Upper lobe of right lung (tissue), 1 donor: ENCODE measurements at places on chromosomes 5 and 9.

DNA sequence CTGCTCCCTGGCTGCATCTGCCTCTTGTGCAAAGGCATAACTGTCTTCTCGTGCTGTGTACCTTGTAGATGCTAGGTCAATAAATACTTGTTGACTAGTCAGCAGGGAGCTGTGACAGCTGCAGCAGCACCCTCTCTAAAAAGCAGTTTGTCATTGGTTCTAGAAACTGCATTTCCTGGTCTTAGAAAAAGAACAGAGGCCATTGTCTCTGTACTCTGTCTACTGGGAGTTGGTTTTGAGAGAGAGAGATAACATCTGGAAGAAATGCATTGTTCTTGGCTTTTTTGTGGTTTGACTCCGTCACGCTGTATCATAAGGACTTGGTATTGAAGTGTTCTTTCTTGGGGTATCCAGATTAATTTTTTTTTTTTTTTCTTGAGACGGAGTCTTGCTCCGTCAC, 32.3 kb downstream of the SH3GLB2 start:
- peak; percentile 6 for DNase-seq
- H3K27ac ChIP-seq, result no peak overlapping the region
- H3K27me3 ChIP-seq, result no peaks in the 10 kb centered on the region
- no peaks in the 10 kb centered on the region for H3K4me1 ChIP-seq
- H3K36me3 ChIP-seq, result peaks cover 96% of the 10 kb centered on the region

GRCh38 chr9:38436708-38437107, 12.5 kb upstream of the IGFBPL1 start:
- H3K4me1 ChIP-seq, result no peaks in the 10 kb centered on the region
- DNase-seq, result no peak
- no peak overlapping the region for H3K4me3 ChIP-seq
- no peak overlapping the region for H3K27ac ChIP-seq

- DNase-seq, result no peak
- H3K27ac ChIP-seq, result no peak overlapping the region
- no peak overlapping the region for H3K4me3 ChIP-seq
- H3K4me1 ChIP-seq, result no peaks in the 10 kb centered on the region
- H3K36me3 ChIP-seq, result no peaks in the 10 kb centered on the region
Measured at GRCh38 chr5:28234356-28234968, 1196.1 kb upstream of the CDH9 start.

- H3K4me1 ChIP-seq, result no peaks in the 10 kb centered on the region
- no peak for DNase-seq
- no peaks in the 10 kb centered on the region for H3K27me3 ChIP-seq
- no peak overlapping the region for H3K4me3 ChIP-seq
- H3K36me3 ChIP-seq, result no peaks in the 10 kb centered on the region
- H3K27ac ChIP-seq, result no peak overlapping the region
Measured at GRCh38 chr9:18618862-18619261, 144.9 kb downstream of the ADAMTSL1 start.

DNA sequence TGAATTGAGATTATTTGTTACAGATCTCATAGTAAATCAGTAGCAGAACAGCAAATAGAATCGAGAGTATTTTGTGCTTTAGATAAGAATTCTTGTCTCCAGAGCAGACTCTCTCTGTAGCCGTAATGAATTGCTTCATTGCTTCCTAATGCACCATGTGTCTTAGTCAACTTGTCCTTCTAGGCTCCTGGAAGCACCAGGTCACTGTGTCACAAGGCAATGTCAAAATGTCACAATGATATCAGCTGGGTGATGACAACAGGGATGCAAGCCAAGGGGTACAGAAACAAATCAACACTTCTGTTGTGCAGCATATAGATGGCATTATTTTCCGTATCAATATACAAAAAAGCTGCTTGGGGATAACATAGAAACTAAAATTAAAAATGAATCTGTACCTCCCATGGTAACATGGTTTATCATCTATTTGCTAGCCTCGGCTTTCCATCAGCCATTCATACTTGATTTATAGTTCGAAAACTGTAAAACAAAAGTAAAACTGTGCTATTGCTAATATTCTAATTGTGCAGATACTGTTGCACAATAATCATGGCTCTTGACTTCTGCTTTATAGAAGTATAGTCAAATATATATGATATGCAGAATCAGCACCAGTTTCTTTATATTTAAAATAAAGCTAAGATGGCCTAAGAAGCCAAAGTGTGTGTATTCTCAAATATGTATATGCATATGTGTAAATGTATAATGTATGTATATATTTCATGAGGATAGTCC, 435.9 kb upstream of the TLE4 start:
- H3K27ac ChIP-seq, result no peak overlapping the region
- no peaks in the 10 kb centered on the region for H3K27me3 ChIP-seq
- no peak for DNase-seq
- H3K36me3 ChIP-seq, result no peaks in the 10 kb centered on the region
- H3K4me3 ChIP-seq, result no peak overlapping the region

DNA sequence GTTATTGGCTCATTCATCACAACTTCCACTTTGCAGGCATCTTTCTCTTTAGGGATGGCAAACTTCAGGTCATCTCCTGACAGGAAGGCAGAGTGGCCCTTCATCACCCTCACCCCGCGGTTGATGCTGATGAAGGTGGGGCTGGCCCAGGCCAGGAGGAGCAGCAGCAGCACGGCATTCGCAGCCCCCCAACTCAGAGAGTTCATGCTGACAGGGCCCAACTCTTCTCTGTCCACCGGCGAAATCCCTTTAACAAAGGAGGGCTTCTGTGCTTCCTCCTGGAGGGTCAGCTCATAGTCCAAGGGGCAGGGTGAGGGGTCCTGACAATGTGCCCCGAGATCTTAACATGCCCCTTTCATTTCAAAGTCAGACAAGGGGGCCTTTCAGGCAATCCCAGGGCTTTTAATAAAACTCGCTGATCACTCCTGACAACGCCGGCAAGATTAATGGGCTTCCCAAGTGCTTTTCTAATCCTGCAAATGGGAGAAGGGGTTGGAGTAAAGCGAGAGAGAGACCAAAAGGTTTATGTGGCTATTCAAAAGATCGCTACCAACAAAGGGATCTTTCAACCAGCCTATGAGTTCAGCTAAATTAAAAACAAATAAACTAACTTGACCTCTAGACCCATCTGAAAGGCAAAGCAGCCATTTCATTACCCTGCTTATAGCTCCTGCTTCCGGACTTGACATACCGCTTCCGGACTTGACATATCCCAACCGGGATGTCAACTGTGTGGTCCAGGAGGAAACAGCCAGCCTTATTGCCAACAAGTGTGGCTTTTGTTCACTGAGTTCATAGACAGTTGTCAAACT, 41.2 kb downstream of the FREM1 start:
- H3K27me3 ChIP-seq, result no peaks in the 10 kb centered on the region
- no peak overlapping the region for H3K4me3 ChIP-seq
- no peaks in the 10 kb centered on the region for H3K36me3 ChIP-seq
- DNase-seq, result no peak
- no peak overlapping the region for H3K27ac ChIP-seq

GRCh38 chr9:89404074-89404473, 85.8 kb downstream of the SECISBP2 start:
- H3K36me3 ChIP-seq, result peaks cover 21% of the 10 kb centered on the region
- DNase-seq, result no peak
- H3K27me3 ChIP-seq, result no peaks in the 10 kb centered on the region
- peaks cover 3% of the 10 kb centered on the region for H3K4me1 ChIP-seq
- H3K27ac ChIP-seq, result no peak overlapping the region

GRCh38 chr5:65811885-65812284, 89.9 kb downstream of the NLN start:
- H3K4me1 ChIP-seq, result no peaks in the 10 kb centered on the region
- no peak overlapping the region for H3K27ac ChIP-seq
- no peaks in the 10 kb centered on the region for H3K36me3 ChIP-seq
- no peaks in the 10 kb centered on the region for H3K27me3 ChIP-seq
- DNase-seq, result no peak
- no peak overlapping the region for H3K4me3 ChIP-seq

- H3K4me3 ChIP-seq, result no peak overlapping the region
- DNase-seq, result peak; percentile 67
- H3K36me3 ChIP-seq, result no peaks in the 10 kb centered on the region
- peaks cover 7% of the 10 kb centered on the region for H3K4me1 ChIP-seq
Measured at GRCh38 chr9:89701221-89701798, 96.5 kb downstream of the GADD45G start.

DNA sequence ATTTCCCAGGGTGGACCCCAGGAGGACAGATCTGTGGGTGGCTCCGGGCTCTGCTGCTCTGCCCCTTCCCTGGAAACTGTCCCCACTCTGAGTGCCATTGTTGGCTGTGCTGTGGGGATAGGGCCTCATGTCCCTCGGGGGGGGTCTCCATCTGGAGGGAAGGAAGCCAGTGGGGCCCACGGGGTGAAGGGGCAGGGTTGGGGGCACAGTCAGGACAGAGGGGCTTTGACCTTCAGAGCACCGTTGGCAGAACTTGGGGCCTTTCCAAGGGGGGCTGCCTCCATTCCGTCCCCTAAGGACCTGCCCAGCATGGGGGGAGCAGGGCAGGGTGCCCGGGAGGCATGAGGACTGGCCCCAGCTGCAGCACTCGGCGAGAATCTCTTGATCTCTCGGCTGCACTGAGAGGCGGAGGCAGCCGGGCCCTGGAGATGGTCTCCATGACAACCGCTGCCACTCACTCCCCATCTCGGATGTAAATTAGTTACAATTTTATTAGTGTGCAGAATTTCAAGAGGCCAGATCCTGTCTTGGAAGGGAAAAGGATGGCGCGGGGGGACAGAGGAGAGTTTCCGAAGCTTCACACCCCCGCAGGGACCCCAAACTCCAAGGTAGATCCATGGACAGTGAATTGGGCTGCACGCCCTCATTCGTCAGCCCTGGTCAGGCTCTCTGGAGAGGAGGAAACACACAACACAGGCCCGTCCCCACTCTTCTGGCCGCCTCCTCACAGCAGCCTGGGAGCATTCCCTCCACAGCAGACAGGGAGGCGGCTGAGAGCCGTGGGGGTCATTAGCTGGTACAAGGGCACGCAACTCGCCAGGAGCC, 216.2 kb upstream of the IER5L start:
- peak; percentile 40 for DNase-seq
- no peak overlapping the region for H3K4me3 ChIP-seq
- H3K4me1 ChIP-seq, result no peaks in the 10 kb centered on the region
- H3K36me3 ChIP-seq, result no peaks in the 10 kb centered on the region
- no peak overlapping the region for H3K27ac ChIP-seq

- DNase-seq, result no peak
- no peaks in the 10 kb centered on the region for H3K4me1 ChIP-seq
- H3K4me3 ChIP-seq, result no peak overlapping the region
- H3K27ac ChIP-seq, result no peak overlapping the region
Measured at GRCh38 chr5:131196331-131196730, 25.6 kb downstream of the LYRM7 start.

DNA sequence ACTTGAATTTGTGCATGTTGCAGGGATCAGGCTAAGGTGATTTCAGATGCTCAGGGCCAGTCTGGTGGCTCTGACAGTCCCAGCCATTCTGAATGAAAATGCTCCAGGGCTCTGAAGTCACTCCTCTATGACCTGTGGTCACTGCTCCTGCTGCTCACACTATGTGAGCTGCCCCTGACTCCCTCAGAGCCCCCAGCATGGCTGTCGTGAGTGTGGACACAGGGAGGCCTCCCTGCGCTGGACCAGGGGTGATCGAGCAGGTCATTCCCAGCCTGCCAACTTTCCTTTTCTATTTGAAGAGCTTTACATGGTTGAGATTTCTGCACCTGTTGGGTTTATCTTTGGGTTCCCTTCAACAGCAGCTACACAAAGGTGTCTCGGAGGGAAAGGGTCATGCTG, 74.5 kb downstream of the WNK2 start:
- H3K4me1 ChIP-seq, result no peaks in the 10 kb centered on the region
- DNase-seq, result no peak
- H3K27me3 ChIP-seq, result no peaks in the 10 kb centered on the region
- no peak overlapping the region for H3K4me3 ChIP-seq
- no peak overlapping the region for H3K27ac ChIP-seq

GRCh38 chr5:141713616-141714309, 31.7 kb upstream of the ARAP3 start:
- no peak overlapping the region for H3K4me3 ChIP-seq
- DNase-seq, result no peak
- peaks cover 3% of the 10 kb centered on the region for H3K27me3 ChIP-seq

DNA sequence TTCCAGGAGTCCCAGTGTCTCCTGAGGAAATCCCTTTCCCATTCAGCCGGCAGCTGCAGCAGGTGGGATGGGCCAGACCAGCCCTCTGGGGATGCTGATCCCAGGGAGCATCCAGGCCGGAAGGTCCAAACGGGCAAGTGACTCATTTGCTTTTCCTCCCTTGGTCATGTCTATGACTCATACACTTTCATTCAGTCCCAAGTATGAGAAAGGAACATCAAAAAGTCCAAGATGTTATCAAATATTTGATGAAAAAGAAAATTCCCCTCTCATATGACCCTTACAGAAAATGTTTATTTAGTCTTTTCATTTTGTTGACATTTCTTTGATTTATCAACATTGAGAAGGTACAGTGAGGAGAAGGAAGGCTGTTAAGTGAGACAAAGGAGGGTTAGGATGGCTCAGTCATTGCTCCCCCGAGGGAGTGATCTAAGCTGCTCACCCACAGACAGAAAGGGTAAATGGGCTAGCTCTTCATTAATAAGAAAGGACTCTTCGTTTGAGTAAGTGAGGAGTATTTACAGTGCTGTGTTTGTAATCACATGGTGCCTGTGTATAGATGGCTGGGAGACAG, 117.6 kb upstream of the ANKRD55 start:
- peaks cover 8% of the 10 kb centered on the region for H3K4me1 ChIP-seq
- H3K36me3 ChIP-seq, result no peaks in the 10 kb centered on the region
- no peak overlapping the region for H3K4me3 ChIP-seq
- no peak overlapping the region for H3K27ac ChIP-seq
- DNase-seq, result no peak

DNA sequence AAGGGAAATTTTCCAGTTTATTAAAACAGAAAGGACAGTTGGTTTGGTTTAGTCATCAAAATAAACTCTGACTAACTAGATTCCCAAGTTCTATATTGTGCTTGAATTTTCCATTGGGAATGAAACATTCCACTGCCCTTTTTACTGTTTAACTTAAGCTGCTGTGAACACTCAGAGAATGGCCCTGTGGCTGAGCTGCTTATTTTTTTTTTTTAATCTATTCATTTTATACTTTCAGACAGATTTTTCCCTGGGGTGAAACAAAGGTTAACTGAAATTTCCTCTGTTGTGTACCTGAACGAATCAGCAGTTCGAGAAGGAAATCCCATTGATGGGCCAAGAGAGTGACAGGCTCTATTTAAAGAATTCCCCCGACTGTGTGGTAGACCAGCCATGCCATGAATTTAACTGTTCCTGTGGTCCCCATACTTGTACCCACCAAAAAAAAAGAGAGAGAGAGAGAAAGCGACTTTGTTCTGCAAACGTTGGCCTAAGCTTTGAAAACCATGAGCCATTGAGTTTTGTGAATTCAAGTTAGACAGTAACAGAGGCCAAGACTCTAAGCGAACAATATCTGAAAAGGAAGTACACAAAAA, 138.7 kb upstream of the GRHPR start:
- no peak for DNase-seq
- no peaks in the 10 kb centered on the region for H3K36me3 ChIP-seq
- H3K27me3 ChIP-seq, result no peaks in the 10 kb centered on the region
- H3K4me1 ChIP-seq, result no peaks in the 10 kb centered on the region
- no peak overlapping the region for H3K27ac ChIP-seq

GRCh38 chr9:131037335-131038255, 28.6 kb downstream of the LAMC3 start:
- H3K27me3 ChIP-seq, result no peaks in the 10 kb centered on the region
- H3K4me3 ChIP-seq, result no peak overlapping the region

GRCh38 chr5:104247260-104247659, 684.7 kb upstream of the NUDT12 start:
- DNase-seq, result no peak
- no peaks in the 10 kb centered on the region for H3K27me3 ChIP-seq
- no peak overlapping the region for H3K27ac ChIP-seq
- H3K4me3 ChIP-seq, result no peak overlapping the region
- no peaks in the 10 kb centered on the region for H3K4me1 ChIP-seq
